Substantia nigra (tissue), 51 donors: ENCODE measurements at places on chromosomes 7 and 10.

GRCh38 chr7:44706788-44707557 is 41.7 kb upstream of the ZMIZ2 start:
- DNase-seq = no peak

- DNase-seq = no peak
These were observed 8.6 kb downstream of the GPRIN2 start for GRCh38 chr10:46547541-46548497.

- no peak for DNase-seq
These were observed 49.3 kb downstream of the EEPD1 start for GRCh38 chr7:36202398-36202797.

- no peak for DNase-seq
These were observed 251.1 kb upstream of the CSTF2T start for GRCh38 chr10:51950371-51950995.

- no peak for DNase-seq
These were observed 2.6 kb downstream of the ABI1 start for GRCh38 chr10:26857991-26858706.

- no peak for DNase-seq
These were observed 14.9 kb downstream of the GLI3 start for GRCh38 chr7:42222125-42222524.

DNA sequence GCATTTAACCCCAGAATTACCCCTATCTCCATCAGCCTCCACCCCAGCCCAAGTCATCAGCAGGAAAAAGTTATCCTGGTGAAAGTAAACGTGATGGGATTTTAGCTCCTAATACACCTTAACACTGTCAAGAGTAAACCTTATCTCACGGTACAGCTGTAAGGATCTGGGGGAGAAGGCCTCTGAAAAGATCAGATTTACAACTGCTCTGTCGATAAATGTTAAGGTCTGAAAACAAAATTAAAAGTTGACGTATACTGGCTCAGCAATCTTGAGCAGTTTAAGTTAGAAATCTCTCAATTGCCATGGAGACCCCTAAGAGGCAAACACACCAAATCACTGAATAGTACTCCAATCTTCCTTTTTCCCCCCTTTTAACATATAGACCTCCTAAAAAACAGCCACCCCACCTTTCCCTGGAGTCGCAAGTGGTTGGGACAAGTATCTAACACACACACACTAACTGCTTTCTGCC is 6.1 kb downstream of the SKAP2 start:
- DNase-seq = no peak

- no peak for DNase-seq
These were observed 18.1 kb upstream of the LIPK start for GRCh38 chr10:88687853-88688467.

DNA sequence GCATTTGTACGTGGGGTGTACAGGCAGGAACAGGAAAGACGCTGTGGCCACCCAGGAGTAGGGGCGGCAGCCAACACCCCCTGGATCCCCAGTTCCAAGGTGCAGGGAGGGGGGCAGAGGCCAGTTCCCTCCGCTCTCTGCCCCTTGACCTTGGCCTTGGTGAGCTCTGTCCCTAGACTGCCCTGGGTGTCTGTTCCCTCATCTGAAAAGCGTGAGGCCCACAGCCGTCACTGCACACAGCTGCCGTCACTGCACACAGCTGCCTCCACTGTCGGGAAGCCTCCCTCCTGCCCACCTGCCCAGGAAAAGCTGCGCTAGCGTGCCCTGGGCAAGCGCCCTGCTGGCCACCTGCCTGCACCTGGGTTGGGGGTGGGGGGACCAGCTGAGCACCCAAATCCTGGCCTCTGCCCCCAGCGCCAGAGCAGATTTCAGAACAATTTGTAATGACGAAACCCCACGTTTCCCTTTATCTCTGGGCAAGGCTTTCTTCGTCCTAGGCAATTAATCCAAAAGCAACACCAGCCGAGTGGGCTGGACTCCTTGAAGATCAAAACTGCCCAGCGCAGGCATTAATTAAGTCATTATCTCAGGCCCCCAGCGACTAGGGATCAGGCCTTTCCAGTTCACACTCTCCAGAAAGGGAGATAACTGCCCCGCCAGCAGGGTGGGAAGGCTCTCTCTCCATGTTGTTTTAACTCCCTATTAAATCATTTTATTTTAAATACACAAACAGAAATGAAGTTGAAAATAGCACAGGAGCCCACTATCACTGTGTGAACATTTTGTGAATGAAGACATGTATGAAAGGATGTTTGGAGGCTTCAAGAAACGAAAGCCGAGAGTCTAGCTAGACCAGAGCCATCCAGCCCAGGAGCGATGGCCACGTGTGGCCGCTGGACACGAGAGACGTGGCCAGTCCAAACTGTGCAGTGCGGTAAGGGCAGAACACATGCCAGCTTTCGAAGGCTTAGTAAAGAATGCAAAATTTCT is 4.0 kb upstream of the PDGFA start:
- DNase-seq = no peak

- no peak for DNase-seq
These were observed 51.8 kb upstream of the MRLN start for GRCh38 chr10:59805014-59805413.

GRCh38 chr7:90631502-90631901 is 35.4 kb downstream of the CDK14 start:
- no peak for DNase-seq

DNA sequence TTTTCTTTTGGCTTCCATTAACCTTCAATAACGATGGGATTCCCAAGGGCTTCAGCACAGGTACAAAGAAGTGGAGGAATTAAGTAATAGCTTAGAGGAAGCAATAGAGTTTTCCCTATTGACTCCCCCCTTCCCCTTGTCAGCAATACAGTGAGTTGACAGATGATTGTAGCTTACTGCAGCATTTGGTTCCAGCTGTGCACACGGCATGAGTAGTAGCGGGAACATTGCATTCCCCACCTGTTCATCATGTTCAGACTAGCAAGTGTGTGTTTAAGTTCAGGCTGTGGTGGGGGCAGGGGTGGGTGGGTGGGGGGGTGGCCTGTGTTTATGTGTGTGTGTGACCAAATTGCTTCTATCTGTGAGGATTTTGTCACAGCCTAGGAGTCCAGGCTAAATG is 4.6 kb upstream of the ADRA2A start:
- no peak for DNase-seq

DNA sequence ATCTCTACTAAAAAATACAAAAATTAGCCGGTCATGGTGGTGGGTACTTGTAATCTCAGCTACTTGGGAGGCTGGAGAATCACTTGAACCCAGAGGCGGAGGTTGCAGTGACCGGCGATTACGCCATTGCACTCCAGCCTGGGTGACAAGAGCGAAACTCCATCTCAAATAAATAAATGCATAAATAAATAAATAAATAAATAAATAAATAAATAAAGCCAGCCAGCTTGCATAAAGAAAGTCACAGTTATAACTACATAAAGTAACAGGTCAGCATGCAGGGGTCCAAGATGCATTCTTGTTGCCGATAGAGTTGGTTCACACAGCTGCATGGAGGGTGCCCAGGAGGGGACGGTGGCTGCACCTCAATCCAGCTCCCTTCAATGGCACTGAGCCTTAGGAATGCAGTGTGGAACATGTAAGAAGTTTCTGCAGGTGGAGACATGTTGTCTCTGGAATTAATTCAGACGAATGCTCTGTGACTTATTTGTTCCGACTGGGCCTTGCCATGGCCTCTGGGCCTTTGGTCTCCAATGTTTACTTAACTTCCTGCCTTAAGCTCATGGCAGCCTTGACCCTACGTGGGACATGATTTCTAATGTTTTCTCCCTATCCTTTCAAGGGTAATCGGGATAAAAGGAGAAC is 159.6 kb upstream of the PRKCQ start:
- no peak for DNase-seq

DNA sequence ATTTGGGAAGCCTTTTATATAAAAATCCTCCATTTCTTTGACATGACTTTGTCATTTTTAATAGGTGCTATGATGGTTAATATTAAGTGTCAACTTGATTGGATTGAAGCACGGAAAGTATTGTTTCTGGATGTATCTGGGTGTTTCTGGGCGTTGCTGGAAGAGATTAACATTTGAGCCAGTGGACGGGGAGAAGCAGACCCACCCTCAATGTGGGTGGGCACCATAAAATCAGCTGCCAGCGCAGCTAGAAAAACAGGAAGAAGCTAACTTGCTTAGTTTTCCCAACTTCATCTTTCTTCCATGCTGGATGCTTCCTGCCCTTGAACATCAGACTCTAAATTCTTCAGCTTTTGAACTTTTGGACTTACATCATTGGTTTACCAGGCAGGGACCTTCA is 1003.0 kb downstream of the SORCS3 start:
- DNase-seq = no peak

DNA sequence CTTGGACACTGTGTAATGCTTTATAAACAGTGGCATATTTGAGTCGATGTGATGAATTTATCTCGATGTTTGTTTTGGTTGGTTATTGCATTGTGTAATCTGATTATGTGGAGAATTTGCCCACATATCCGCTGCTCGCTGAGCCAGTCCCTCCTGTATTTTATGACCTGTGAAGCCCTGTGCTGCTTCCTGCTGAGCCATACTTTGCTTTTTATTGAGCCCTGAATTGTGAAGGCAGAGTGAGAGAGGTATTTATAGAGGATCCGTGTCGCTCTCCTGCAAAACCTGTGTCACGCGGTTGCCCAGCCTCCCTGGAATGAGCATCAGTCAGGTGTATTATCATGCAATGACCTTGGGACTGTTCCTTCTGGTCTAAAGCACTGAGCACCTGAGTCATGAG is 253.7 kb downstream of the ARHGAP21 start:
- no peak for DNase-seq
